ENCODE measurements at places on chromosomes 2 and 18. TPM values are rescaled to one million over a fixed set of nuclear protein-coding genes. Genes with fewer than 3 reads are reported as not detected.

PLEK gene
- 6.9 TPM for total RNA-seq

GRCh38 chr18:64807560-64807959 is 658.7 kb upstream of the LINC00305 start:
- no peaks in the 10 kb centered on the region for H3K4me1 ChIP-seq
- H3K36me3 ChIP-seq: no peaks in the 10 kb centered on the region
- DNase-seq: no peak
- H3K27ac ChIP-seq: no peak overlapping the region
- no peaks in the 10 kb centered on the region for H3K27me3 ChIP-seq

SLC23A3 gene
- 1.1 TPM for total RNA-seq

DNAJC10 gene
- total RNA-seq: 63.6 TPM

GRCh38 chr2:207792244-207792785 is 22.6 kb upstream of the FZD5 start:
- peaks cover 11% of the 10 kb centered on the region for H3K27me3 ChIP-seq
- no peaks in the 10 kb centered on the region for H3K4me1 ChIP-seq
- no peaks in the 10 kb centered on the region for H3K36me3 ChIP-seq
- no peak overlapping the region for H3K27ac ChIP-seq
- no peak overlapping the region for H3K4me3 ChIP-seq

- no peak overlapping the region for H3K27ac ChIP-seq
- H3K4me3 ChIP-seq: no peak overlapping the region
Measured at GRCh38 chr2:903223-903900, 47.3 kb upstream of the SNTG2 start.
